Karpas-422 (cell line): ENCODE measurements at places on chromosomes 6 and 20.

DNA sequence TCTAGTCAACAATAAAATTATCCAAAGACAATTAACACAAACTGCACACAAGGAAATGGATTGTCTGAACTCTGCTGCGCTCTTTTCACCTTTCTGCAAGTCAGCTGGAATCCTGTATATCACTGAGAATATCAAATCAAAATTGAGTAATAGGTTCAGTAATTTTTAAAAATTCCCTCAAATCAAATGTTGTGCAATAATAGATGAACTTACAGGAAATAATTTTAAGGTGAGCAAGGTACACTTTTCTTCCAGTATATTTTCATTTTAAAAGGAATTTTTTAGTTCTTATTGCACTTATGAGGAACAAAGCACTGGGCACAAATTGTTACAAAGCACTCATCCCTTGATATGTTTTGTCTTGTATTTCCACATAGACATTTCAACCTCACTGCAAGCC lies 1.2 kb downstream of the SAYSD1 start:
- H3K4me1 ChIP-seq, result peaks cover 18% of the 10 kb centered on the region
- H3K36me3 ChIP-seq, result no peaks in the 10 kb centered on the region
- H3K4me3 ChIP-seq, result peak overlapping the region; percentile 68
- no peak for DNase-seq
- H3K27ac ChIP-seq, result no peak overlapping the region

DNA sequence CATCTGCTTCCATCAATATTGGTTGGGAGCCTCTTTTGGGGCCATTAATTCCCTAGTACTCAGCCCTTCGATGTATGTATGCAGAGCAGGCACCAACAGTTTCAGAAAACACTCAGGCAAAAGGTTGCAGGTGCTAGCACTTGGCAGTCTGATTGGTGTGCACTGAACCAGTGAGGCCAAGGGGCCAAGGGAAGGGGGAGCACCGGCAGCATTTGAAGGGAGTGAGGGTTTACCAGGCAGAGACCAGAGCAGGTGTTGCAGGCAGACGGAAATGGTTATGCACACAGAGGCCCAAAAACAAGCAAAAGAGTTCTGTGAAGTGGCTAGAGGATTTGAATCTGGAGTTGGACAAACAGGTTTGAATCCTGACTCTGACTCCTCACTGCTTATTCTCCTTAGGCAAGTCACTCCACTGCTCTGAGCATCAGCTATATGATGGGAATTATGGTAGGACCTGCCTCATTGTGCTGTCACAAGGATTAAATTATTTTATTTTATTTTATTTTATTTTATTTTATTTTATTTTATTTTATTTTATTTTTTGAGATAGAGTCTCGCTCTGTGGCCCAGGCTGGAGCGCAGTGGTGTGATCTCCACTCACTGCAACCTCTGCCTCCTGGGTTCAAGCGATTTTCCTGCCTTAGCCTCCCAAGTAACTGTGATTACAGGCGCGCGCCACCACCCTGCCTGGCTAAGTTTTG lies 58.1 kb upstream of the SHLD1 start:
- no peaks in the 10 kb centered on the region for H3K36me3 ChIP-seq
- H3K27me3 ChIP-seq, result no peaks in the 10 kb centered on the region
- DNase-seq, result no peak
- peaks cover 4% of the 10 kb centered on the region for H3K4me1 ChIP-seq
- H3K27ac ChIP-seq, result no peak overlapping the region
- H3K4me3 ChIP-seq, result no peak overlapping the region

GRCh38 chr20:41072190-41072863 lies 43.7 kb downstream of the TOP1 start:
- no peaks in the 10 kb centered on the region for H3K27me3 ChIP-seq
- DNase-seq, result no peak
- H3K27ac ChIP-seq, result peak overlapping the region; percentile 57
- peaks cover 95% of the 10 kb centered on the region for H3K4me1 ChIP-seq
- H3K36me3 ChIP-seq, result peaks cover 79% of the 10 kb centered on the region
- no peak overlapping the region for H3K4me3 ChIP-seq

GRCh38 chr20:20603339-20603990 lies 109.0 kb downstream of the RALGAPA2 start:
- no peaks in the 10 kb centered on the region for H3K36me3 ChIP-seq
- no peak overlapping the region for H3K4me3 ChIP-seq
- no peak overlapping the region for H3K27ac ChIP-seq
- peak; percentile 49 for DNase-seq

- H3K27ac ChIP-seq, result no peak overlapping the region
- H3K4me1 ChIP-seq, result no peaks in the 10 kb centered on the region
- H3K36me3 ChIP-seq, result no peaks in the 10 kb centered on the region
- no peak for DNase-seq
- no peaks in the 10 kb centered on the region for H3K27me3 ChIP-seq
These were observed 8.3 kb upstream of the ISM1 start for GRCh38 chr20:13212750-13213149.

- H3K4me3 ChIP-seq, result no peak overlapping the region
- H3K27ac ChIP-seq, result no peak overlapping the region
- H3K27me3 ChIP-seq, result no peaks in the 10 kb centered on the region
- no peaks in the 10 kb centered on the region for H3K4me1 ChIP-seq
- no peak for DNase-seq
These were observed 459.2 kb downstream of the RFPL4B start for GRCh38 chr6:112806163-112806865.

DNA sequence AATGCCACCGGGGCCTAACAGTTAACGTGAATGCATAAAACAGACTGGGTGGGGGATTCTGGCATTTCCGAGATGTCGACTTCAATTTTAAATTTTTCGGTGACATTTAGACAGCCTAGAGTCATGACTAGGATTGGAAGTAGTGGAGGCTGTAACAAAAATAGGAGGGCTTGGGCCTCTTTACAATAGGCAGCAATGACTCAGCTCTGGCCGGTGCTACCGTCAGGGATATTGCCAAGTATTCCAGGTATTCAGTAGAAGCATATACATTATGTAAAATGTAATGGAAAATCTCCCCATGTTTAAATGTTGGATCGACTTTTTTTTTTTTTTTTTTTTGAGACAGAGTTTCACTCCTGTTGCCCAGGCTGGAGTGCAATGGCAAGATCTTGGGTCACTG lies 136.2 kb upstream of the STMND1 start:
- no peak for DNase-seq
- H3K27me3 ChIP-seq, result no peaks in the 10 kb centered on the region
- no peak overlapping the region for H3K27ac ChIP-seq
- H3K36me3 ChIP-seq, result no peaks in the 10 kb centered on the region

GRCh38 chr6:72500669-72501068 lies 121.2 kb upstream of the KCNQ5 start:
- H3K4me3 ChIP-seq, result no peak overlapping the region
- no peaks in the 10 kb centered on the region for H3K4me1 ChIP-seq
- no peaks in the 10 kb centered on the region for H3K36me3 ChIP-seq
- H3K27ac ChIP-seq, result no peak overlapping the region
- DNase-seq, result no peak

GRCh38 chr6:96907498-96907897 lies 9.8 kb upstream of the NDUFAF4 start:
- no peaks in the 10 kb centered on the region for H3K4me1 ChIP-seq
- H3K27ac ChIP-seq, result no peak overlapping the region

GRCh38 chr6:100430962-100431361 lies 33.8 kb downstream of the SIM1 start:
- H3K27me3 ChIP-seq, result no peaks in the 10 kb centered on the region
- no peak for DNase-seq
- H3K4me1 ChIP-seq, result no peaks in the 10 kb centered on the region
- H3K27ac ChIP-seq, result no peak overlapping the region

- H3K27me3 ChIP-seq, result no peaks in the 10 kb centered on the region
- no peaks in the 10 kb centered on the region for H3K4me1 ChIP-seq
- no peaks in the 10 kb centered on the region for H3K36me3 ChIP-seq
- no peak overlapping the region for H3K27ac ChIP-seq
- H3K4me3 ChIP-seq, result no peak overlapping the region
These were observed 33.1 kb downstream of the FGD2 start for GRCh38 chr6:37038292-37039198.

DNA sequence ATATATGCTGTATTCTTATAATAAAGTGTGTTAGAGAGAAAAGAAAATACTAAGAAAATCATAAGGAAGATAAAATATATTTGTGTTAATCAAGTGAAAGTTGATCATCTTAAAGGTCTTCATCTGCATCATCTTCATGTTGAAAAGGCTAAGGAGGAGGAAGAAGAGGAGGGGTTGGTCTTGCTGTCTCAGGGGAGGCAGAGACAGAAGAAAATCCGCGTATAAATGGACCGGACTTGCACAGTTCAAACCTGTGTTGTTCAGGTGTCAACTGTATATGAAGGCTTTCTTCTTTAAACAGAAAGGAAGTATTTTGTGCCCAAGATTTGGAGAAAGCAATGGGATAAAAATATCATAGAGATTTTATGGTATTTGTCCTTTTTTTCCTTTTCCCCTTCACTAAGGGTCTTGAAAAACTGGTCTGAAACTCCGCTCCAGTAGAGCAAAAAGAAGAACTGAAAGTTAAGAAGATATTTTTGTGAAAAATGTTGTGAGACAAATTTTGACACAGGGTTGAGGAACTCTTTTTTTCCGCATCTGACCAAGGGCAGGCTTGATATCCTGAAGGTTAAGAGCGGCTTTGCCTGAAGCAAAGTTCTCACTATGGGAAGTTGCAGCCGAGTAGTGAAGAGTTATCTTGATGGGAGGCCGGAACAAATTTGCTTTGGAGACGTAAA lies 350.7 kb downstream of the LAMA2 start:
- H3K4me1 ChIP-seq, result no peaks in the 10 kb centered on the region; the same call in 1 of the 2 replicates
- DNase-seq, result no peak
- H3K27ac ChIP-seq, result no peak overlapping the region
- H3K36me3 ChIP-seq, result no peaks in the 10 kb centered on the region
- no peak overlapping the region for H3K4me3 ChIP-seq

- DNase-seq, result no peak
- H3K4me1 ChIP-seq, result peaks cover 12% of the 10 kb centered on the region
- no peak overlapping the region for H3K27ac ChIP-seq
- no peaks in the 10 kb centered on the region for H3K36me3 ChIP-seq
- H3K27me3 ChIP-seq, result no peaks in the 10 kb centered on the region
These were observed 6.5 kb upstream of the SLCO4A1 start for GRCh38 chr20:62635852-62636251.

GRCh38 chr6:120894077-120894476 lies 440.2 kb downstream of the TBC1D32 start:
- no peaks in the 10 kb centered on the region for H3K27me3 ChIP-seq
- no peaks in the 10 kb centered on the region for H3K36me3 ChIP-seq
- no peaks in the 10 kb centered on the region for H3K4me1 ChIP-seq
- H3K27ac ChIP-seq, result no peak overlapping the region

- no peaks in the 10 kb centered on the region for H3K4me1 ChIP-seq
- no peaks in the 10 kb centered on the region for H3K36me3 ChIP-seq
- H3K27ac ChIP-seq, result no peak overlapping the region
- H3K27me3 ChIP-seq, result 0 out of 2 replicates have a peak, but pooled peaks cover 2% of the 10 kb centered on the region
- no peak overlapping the region for H3K4me3 ChIP-seq
These were observed 50.3 kb upstream of the GFRAL start for GRCh38 chr6:55276745-55277530.

DNA sequence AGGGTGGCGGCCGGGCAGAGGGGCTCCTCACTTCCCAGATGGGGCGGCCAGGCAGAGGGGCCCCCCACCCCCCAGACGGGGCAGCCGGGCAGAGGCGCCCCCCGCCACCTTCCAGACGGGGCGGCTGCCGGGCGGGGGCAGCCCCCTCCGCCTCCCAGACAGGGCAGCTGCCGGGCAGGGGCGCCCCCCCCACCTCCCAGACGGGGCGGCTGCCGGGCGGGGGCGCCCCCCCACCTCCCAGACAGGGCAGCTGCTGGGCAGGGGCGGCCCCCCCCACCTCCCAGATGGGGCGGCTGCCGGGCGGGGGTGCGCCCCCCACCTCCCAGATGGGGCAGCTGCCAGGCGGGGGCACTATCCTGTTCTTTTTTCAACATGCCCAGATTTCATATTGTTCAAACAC lies 78.2 kb upstream of the DST start:
- no peaks in the 10 kb centered on the region for H3K4me1 ChIP-seq
- no peaks in the 10 kb centered on the region for H3K27me3 ChIP-seq
- H3K36me3 ChIP-seq, result no peaks in the 10 kb centered on the region
- DNase-seq, result no peak
- no peak overlapping the region for H3K4me3 ChIP-seq
- no peak overlapping the region for H3K27ac ChIP-seq

DNA sequence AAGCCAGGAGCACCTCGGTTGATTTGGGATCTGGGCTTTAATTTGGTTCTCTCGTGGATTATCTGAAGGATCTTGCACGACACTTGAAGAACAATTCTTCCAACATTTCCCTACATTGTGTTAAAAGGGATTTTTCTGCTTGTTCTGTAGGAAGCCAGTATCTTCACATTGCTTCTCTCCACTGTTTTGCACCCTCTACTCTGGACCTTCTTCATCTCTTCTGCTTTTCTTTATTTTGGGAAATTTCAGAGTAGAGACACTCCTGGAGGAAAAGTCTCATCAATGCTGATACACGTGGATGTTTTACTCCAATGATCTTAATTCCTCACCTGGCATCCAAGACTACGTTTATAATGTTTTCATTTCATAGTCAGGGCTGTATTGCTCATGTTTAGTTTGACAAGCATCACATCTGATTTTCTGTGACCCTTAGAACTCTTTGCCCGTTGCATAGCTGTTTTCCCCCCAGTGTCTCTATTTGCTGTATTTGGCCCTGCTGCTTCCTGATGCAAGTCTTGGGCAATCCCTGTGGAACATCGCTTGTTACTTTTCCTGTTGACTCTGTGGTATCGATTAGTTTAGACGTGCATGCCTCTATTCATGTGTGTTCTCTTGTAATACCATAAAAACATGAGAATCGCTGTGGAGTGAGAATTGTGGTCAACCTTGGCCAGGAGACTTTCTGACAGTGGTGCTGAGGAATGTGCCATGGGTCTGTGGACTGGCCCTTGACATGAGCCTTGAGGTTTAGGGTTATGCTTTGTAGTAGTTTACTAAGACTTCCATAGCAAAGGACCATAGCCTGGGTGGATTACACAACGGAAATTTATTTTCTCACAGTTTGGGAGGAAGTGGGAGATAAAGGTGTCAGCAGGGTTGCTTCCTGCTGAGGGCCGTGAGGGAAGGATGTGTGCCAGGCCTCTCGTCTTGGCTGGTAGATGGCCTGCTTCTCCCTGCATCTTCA lies 12.5 kb downstream of the PLCB1 start:
- DNase-seq, result no peak
- no peaks in the 10 kb centered on the region for H3K27me3 ChIP-seq
- H3K4me3 ChIP-seq, result no peak overlapping the region
- H3K4me1 ChIP-seq, result no peaks in the 10 kb centered on the region

DNA sequence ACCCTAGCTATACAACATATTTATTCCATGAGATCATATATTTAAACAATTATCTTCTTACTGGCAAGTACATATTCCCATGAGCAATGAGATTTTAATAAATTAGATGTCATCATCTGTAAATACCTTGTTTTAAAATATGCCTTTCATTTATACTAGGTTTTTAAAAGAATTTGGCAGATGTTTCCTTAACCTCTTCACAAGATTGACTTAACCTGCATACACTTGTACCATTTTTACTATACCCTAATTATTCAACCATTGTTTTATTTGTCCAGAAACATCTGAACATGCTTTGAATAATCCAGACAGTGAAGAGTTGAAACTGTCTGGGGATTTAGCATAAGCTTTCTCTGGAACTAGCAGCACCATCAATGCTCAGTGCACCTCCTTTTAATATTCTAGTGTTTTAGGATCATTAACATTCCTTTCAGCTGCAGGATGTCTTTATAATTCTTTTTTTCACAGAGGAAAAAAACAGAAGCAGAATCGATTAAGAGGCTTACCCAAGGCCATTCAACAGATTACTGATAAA lies 188.0 kb upstream of the TENT5A start:
- no peak overlapping the region for H3K4me3 ChIP-seq
- H3K36me3 ChIP-seq, result no peaks in the 10 kb centered on the region
- H3K27me3 ChIP-seq, result no peaks in the 10 kb centered on the region
- no peaks in the 10 kb centered on the region for H3K4me1 ChIP-seq

- H3K36me3 ChIP-seq, result no peaks in the 10 kb centered on the region
- no peak overlapping the region for H3K4me3 ChIP-seq
- no peaks in the 10 kb centered on the region for H3K27me3 ChIP-seq
These were observed 183.4 kb downstream of the ANKRD60 start for GRCh38 chr20:58044931-58045555.
